ENCODE measurements at places on chromosomes 1 and 21.

DNA sequence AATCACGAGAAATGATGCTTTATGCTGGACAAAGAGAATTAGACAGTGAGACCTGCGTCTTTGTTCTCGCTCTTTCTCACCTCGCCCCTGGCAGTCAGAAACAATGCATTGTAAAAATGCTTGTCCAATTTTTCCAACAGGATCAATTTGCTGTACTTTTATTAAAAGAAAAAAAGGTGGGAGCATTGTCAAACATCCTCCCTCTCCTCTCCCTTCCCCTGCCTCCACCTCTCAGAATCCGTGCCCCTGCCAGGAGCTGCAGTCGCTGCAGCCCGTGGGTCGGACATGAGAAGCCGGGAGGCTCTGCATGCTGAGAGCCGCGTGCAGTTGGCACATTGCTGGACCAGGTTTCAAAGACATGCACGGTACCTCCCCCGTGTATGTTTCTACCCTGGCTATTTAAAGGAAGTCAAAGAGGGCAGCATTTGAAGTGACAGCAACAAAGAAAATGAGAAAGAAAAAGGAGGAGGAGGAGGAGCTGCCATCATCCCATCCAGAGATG lies 161.0 kb upstream of the KAZN start:
- no peak for DNase-seq

GRCh38 chr1:68103011-68103545 lies 52.7 kb upstream of the DIRAS3 start:
- no peak for DNase-seq

GRCh38 chr1:176826265-176826664 lies 338.2 kb downstream of the ASTN1 start:
- no peak for DNase-seq

DNA sequence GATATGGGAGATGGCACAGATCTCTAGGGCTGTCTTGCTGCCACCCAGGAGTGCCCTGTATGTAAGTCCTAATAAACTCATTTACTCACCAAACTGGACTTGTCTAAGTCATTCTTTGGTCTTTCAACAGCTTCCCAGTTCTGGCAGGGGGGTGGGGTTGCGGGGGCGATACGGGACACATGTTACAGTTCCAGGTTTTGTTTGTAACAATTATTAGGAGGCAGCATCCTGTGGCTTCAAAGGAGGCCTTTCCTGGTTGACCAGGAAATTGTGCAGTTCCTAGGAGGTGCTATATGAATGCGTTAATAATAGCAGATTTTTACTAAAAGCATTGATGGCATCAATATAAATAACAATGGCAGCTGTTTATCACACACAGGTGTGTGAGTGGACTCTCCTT lies 42.7 kb upstream of the TRIM45 start:
- DNase-seq, result no peak

- peak; percentile 74 for DNase-seq
Measured at GRCh38 chr1:54800899-54801759, at the start of gene TTC22. Gene TTC22 (minus strand): TSS chr1:54801323. CDS start chr1:54801163, 160 bp downstream.

DNA sequence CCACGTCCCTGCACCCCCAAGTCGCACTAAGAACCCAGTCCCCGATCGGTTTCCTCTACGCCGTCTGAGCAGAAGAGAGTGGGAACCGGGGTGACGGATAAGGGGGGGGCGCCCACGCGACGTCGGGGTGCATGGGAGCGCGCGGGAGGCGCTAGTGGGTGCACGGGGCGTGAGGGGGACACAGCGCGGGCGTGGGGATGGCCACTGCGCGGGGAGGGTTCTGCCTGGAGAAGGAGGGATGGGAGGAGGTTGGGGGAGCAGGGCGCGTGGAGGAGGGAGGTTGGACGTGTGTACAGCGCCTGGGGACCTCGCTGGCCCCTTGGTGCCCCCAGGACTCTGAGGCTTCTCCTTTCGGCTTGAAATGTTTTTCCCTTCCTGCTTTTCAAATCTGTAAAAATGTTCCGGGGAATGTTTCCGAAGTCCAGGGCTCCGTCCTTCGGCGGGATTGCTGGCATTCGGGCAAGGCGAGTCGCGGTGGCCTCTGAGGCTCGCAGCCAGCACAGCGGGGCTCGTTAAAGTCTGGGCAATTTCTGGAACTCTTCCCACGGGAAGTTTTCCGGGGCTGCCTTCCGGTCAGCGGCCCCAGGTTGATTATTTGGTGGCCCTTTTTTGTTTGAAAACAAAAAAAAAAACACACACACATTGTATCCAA lies 13.1 kb downstream of the RNF220 start:
- no peak for DNase-seq

- DNase-seq, result no peak
Measured at GRCh38 chr1:247824023-247824422, at the start of gene OR14A16. Gene OR14A16 (minus strand): TSS chr1:247824119. CDS start chr1:247815729, 8,390 bp downstream.

DNA sequence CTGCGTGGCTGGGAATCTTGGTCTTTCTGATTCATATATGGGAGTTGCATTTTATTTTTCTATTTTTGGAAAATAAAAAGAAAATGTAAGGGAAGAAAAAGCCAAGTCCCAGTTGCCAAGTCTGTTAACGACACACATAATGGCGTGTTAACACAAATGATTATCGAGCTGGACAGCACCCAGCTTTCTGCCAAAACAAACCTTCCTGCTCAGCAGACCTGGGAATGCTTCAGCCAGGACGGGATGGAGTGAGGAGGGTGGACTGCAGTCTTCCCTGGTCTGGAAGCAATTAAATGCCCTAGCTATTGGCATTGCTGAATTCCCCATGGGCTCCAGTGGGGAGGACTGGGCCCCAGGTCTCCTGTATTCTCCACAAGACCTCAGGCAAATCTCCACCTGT lies 184.2 kb upstream of the USP24 start:
- no peak for DNase-seq

DNA sequence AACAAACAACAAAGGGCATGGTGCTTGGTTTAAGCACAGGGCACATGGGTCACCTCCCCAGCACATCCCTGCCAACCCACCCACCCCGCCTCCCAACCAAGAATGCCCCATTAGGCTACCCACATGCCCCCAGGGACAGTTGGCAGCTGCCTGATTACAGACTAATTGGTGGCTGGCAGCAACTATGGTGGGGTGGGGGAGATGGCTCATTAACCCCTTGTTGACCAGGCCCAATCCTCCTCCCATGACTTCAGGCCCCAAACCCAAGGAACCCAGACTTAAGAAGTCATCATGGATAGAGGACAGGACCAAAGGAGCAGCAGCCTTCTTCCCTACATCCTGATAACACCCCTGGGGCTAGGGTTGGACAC lies 1.3 kb downstream of the RIMS3 start:
- no peak for DNase-seq

- no peak for DNase-seq
Measured at GRCh38 chr1:119729044-119729443, 17.3 kb downstream of the PHGDH start.

GRCh38 chr1:78996791-78997190 lies 9.7 kb downstream of the ADGRL4 start:
- no peak for DNase-seq

- DNase-seq, result peak; percentile 58
Measured at GRCh38 chr1:94805912-94806311, 14.2 kb upstream of the SLC44A3 start.

- DNase-seq, result peak; percentile 96
Measured at GRCh38 chr1:33099290-33100118, 18.6 kb downstream of the AZIN2 start.

GRCh38 chr21:34365809-34366208 lies 2.0 kb downstream of the KCNE2 start:
- no peak for DNase-seq

- no peak for DNase-seq
Measured at GRCh38 chr1:10814976-10815857, 18.8 kb upstream of the CASZ1 start.

DNA sequence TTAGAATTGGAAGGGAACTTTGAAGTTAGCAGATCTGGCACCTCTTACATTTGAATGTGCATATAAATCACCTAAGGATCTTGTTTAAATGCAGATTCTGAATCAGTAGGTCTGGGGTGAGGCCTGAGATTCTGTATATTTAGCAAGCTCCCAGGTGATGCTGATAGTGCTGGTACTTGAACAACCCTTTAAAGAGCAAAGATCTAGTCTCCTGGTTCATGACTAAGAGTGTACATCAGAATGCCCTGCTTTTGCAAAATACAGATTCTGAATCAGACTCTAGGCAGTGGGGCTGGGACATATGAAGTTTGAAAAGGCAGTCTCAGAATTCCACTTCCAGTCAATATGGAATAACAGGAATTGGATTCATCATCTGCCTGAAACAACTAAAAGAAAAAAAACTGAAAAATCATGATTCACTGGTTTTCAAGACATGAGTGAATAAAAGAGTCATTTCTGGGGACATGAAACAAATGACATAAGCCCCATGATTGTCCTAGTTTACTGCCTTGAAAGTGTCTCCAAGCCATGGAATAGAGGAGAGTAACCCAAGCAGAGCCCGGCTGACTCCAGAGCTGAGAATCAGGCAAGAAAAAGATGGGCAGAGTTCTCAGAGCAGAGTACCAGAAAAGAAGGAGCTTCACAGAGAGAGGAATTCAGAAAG lies 149.6 kb upstream of the SGIP1 start:
- no peak for DNase-seq

GRCh38 chr1:246004301-246004700 lies 502.8 kb downstream of the SMYD3 start:
- DNase-seq, result no peak

DNA sequence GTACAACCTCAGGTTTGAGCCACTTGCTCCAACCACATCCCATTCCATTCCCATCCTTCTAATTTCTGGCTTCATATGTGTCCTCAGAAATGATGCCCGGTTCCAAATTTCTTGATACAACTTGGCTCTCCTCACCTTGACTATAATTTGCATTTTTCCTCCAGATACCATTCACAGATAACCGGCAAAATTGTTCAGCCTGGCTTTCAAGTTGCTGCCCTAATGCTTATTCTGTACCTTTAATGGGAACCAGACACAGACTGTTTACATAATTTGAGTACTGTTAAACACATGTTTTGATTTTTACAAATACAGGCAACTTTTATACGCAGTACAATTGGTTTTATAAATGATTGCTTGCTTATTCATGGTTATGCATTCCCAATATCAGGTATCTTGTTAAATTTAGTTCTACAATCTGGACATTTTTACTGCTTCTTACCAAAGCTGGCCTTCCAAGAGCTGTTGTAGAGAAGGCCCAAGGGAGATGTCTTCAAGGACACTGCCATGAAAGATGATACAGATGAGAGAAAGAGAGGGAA lies 649.5 kb upstream of the CAMK1G start:
- DNase-seq, result no peak

- peak; percentile 59 for DNase-seq
Measured at GRCh38 chr1:79040424-79041082, 34.0 kb upstream of the ADGRL4 start.

- peak; percentile 19 for DNase-seq
Measured at GRCh38 chr1:182193908-182194550, 132.5 kb upstream of the ZNF648 start.

- DNase-seq, result no peak
Measured at GRCh38 chr1:43963006-43963405, 6.8 kb upstream of the DPH2 start.

DNA sequence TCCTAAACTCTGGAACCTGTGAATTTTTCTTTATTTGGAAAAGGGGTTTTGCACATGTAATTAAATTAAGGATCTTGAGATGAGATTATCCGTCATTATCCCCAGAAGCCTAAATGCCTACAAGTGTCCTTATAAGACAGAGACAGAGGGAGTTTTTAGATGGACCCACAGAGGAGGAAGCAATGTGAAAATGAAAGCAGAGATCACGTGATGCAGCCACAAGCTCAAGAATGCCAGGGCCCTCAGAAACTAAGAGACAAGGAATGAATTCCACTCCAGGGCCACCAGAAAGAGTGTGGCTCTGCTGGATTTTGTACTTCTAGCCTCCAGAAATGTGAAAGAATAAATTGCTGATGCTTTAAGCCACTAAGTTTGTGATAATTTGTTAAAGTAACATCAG lies 183.6 kb upstream of the UBE2U start:
- peak; percentile 71 for DNase-seq

- peak; percentile 12 for DNase-seq
Measured at GRCh38 chr1:58816747-58817221, 32.9 kb upstream of the JUN start.

- no peak for DNase-seq
Measured at GRCh38 chr1:10901091-10901890, 104.8 kb upstream of the CASZ1 start.

DNA sequence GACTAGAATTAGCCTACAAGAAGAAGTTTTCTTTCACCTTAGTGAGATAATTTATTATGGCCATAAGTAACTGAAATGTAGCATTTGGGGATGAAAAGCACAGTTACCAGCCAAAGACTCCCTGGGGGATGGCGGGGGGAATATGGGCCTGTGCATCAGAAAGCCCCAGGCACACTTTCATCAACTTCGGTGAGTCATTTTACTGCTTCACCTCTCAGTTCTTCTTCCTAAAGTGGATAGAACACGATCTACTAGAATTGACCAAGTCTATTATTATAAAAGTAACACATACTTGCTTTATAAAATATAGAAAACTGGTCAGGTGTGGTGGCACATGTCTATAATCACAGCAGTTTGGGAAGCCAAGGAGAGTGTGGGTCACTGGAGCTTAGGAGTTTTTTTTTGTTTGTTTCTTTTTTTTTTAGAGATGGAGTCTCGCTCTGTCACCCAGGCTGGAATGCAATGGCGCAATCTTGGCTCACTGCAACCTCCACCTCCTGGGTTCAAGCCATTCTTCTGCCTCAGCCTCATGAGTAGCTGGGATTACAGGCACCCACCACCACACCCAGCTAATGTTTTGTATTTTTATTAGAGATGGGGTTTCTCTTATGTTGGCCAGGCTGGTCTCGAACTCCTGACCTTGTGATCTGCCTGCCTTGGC lies 141.8 kb downstream of the ZZZ3 start:
- DNase-seq, result no peak

GRCh38 chr1:189851806-189852367 lies 625.8 kb downstream of the BRINP3 start:
- DNase-seq, result no peak

DNA sequence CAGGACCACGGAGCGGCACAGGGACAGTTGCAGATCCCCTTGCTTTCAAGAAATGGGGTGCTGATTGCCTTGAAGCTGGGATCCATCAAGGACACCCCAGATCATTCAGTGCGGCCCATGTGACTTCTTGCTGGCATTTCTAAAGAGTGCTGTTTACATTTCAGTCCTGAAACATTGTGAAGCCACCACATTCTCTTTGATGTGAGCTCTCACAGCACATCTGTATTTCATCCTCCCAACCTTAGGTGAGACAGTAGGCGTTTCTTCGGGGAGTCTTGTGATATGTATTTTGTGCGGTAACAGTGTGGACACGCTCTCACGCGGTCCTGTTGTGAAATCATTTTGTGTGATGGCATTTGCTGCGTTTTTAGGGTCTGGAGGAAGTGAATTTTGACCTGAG lies 57.2 kb downstream of the CACHD1 start:
- DNase-seq, result no peak

DNA sequence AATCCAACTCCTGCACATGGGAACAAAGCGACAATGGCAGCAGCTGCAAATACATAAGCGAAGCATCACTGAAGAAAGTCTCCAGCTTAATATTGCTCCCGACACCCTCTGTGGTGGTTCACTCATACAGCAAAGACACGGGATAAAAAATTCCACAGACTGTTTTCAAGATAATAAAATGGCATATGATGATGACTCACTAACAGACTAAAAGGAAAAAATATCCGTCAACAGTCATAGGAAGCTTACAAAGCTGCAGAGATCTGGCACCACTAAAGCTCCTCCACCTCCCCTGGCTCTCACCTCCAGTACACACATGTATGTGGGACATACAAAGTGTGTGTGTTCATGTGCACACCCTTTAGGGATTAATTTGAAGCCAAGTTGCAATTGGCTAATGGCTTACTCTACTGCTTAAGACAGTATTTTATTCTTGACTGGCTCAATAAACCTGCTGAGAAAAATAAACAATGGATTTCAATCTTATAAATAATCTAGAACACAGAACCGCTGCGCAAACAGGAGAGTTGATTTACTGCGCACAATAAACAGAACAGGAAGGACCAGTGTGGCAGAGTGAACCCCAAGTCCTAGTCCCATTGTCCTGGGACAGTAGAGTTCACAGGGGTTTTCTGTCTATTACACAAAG lies 94.4 kb downstream of the SLC45A1 start:
- peak; percentile 44 for DNase-seq

All from common myeloid progenitor, CD34-positive (primary cell).